CD4-positive, CD25-positive, alpha-beta regulatory T cell (primary cell): ENCODE measurements at places on chromosomes 1 and 21.
A peak's percentile ranks its signal among the peaks of the same experiment; 100 is the strongest.

GRCh38 chr1:245682638-245683628 lies 528.1 kb downstream of the KIF26B start:
- no peak for DNase-seq
- H3K27ac ChIP-seq: no peak overlapping the region
- H3K4me3 ChIP-seq: no peak overlapping the region
- H3K36me3 ChIP-seq: no peaks in the 10 kb centered on the region
- H3K4me1 ChIP-seq: no peaks in the 10 kb centered on the region

- H3K4me3 ChIP-seq: no peak overlapping the region
- H3K36me3 ChIP-seq: peaks cover under 1% of the 10 kb centered on the region
- peaks cover 6% of the 10 kb centered on the region for H3K4me1 ChIP-seq
These were observed 46.3 kb upstream of the CACYBP start for GRCh38 chr1:174953285-174954072.

DNA sequence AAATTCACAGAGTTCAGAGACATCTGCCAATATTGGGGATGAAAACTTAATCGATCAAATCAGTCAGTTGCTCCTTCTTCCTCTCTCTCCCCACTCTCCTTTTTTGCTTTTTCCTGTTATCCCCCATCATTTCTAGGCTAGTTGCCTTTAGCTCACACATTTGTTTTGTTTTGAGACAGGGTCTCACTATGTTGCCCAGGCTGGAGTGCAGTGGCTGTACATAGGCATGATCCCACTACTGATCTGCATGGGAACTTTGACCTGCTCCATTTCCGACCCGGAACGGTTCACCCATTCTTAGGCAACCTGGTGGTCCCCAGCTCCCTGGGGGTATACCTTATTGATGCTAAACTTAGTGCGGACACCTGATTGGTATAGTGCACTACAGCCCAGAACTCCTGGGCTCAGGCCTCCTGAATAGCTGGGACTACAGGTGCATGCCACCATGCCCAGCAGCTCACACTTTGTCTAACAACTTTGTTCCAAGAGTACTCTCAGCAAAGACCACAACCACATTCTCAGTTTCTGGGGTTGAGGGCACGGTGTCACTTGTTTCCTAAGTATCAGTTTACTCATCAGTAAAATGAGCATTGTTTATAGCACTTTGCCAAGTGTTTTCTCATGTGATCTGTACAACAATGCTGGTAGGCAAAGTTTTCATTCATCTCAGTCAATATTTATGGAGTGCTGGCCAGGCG lies 6.7 kb upstream of the ELOA start:
- no peaks in the 10 kb centered on the region for H3K27me3 ChIP-seq
- no peak for DNase-seq
- H3K36me3 ChIP-seq: no peaks in the 10 kb centered on the region
- H3K27ac ChIP-seq: no peak overlapping the region
- no peak overlapping the region for H3K4me3 ChIP-seq

DNA sequence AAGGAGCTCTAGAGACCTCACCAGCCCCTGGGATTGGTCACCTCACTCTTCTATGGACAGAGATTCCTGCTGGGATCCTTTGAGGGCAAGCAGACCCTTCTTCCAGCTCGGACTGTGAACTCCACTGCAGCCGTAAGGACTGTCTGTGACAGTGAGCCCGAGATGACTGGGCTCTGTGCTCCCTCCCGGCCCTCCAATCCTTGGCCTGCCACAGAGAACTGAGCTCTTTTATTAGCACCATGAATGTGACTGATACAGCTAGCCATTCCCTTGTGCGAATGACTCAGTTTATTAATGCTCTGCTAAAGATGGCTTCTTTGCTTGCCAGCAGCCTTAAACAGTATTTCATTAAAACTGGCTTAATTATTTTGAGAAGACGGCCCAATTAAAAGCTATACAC lies 194.6 kb upstream of the LMO4 start:
- H3K4me1 ChIP-seq: peaks cover 11% of the 10 kb centered on the region
- no peak overlapping the region for H3K27ac ChIP-seq
- H3K27me3 ChIP-seq: no peaks in the 10 kb centered on the region
- no peak overlapping the region for H3K4me3 ChIP-seq
- H3K36me3 ChIP-seq: no peaks in the 10 kb centered on the region
- DNase-seq: no peak

- no peaks in the 10 kb centered on the region for H3K27me3 ChIP-seq
- DNase-seq: no peak
- no peaks in the 10 kb centered on the region for H3K4me1 ChIP-seq
- H3K27ac ChIP-seq: no peak overlapping the region
These were observed 6.8 kb downstream of the ARV1 start for GRCh38 chr1:230985711-230986110.

DNA sequence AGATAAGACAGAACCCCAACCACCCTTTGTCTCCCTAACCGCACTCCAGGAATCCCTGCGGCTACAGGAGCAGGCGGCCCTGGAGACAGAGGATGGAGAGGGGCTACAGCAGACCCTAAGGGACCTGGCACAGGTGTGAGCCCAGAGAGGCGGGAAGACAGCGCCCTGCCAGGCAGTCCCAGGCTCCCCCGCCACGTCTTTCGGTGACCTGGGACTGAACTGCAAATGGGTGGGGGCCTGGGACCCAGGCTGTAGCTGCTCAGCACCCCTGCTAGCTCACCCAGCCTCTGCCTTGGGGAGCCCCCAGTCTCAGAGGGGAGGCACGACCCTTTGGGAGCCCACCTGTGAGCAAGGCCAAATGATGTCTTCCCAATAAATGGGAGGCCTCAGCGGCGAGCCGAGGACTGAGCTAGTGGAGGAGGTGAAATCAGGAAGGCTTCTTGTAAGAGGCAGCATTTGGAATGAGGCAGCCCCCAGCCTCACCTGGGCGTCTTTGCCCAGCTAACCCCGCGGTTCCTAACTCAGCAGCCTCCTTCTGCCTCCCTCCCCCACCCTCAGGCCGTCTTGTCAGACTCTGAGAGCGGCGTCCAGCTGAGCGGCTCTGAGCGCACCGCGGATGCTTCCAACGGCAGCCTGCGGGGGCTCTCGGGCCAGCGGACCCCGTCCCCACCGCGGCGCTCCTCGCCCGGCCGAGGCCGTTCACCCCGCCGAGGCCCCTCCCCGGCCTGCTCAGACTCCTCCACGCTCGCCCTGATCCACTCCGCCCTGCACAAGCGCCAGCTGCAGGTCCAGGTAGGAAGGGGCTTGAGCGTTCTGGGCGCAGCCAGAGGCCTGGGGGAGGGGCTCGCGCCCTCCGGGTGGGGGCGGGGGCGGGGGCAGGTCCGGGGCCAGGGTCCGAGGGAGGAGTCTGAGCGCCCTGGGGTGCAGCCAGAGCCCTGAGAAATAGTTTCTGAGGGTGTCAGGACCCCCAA lies 16.9 kb downstream of the CROCC start:
- no peaks in the 10 kb centered on the region for H3K4me1 ChIP-seq
- H3K4me3 ChIP-seq: no peak overlapping the region
- H3K36me3 ChIP-seq: peaks cover under 1% of the 10 kb centered on the region
- H3K27ac ChIP-seq: no peak overlapping the region
- no peak for DNase-seq

GRCh38 chr1:55314740-55315139 lies 99.6 kb upstream of the USP24 start:
- no peaks in the 10 kb centered on the region for H3K36me3 ChIP-seq
- peaks cover 2% of the 10 kb centered on the region for H3K27me3 ChIP-seq
- H3K4me3 ChIP-seq: no peak overlapping the region
- no peaks in the 10 kb centered on the region for H3K4me1 ChIP-seq

- H3K4me3 ChIP-seq: peak overlapping the region; percentile 24
- H3K27ac ChIP-seq: no peak overlapping the region
- no peaks in the 10 kb centered on the region for H3K27me3 ChIP-seq
- DNase-seq: no peak
- peaks cover 32% of the 10 kb centered on the region for H3K36me3 ChIP-seq
- peaks cover 61% of the 10 kb centered on the region for H3K4me1 ChIP-seq
These were observed 4.2 kb downstream of the SH2D2A start for GRCh38 chr1:156812293-156812990.

DNA sequence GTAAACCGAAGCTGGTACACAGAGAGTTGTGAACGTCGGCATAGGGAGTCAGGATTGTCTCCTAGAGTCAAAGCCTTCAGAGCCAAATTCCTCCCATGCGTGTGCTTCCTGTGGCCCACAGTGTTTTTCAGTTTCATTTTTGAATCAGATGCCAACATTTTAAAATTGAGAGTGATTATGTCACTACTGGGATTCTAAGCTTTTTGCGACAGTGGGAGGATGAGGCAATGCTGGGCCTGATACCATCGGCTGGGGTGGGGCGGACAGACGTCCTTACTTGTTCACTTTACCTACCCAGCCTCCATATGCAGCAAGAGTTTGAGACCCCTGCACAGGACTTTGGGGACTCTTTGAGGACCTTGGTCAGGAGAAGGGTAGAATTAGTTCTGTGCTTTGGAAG lies 1.3 kb upstream of the KLHDC7A start:
- no peaks in the 10 kb centered on the region for H3K27me3 ChIP-seq
- no peaks in the 10 kb centered on the region for H3K36me3 ChIP-seq
- DNase-seq: no peak
- no peak overlapping the region for H3K4me3 ChIP-seq
- H3K27ac ChIP-seq: no peak overlapping the region

GRCh38 chr1:174052621-174053020 lies 30.5 kb upstream of the RC3H1 start:
- peaks cover 2% of the 10 kb centered on the region for H3K27me3 ChIP-seq
- no peak overlapping the region for H3K27ac ChIP-seq
- no peaks in the 10 kb centered on the region for H3K4me1 ChIP-seq
